ENCODE measurements at places on chromosomes 11 and 22.
A peak's percentile ranks its signal among the peaks of the same experiment; 100 is the strongest.

- DNase-seq: no peak
Observed at GRCh38 chr11:96642583-96642982, 252.8 kb downstream of the JRKL start.

- DNase-seq: no peak
Observed at GRCh38 chr11:24521601-24522000, 24.7 kb downstream of the LUZP2 start.

DNA sequence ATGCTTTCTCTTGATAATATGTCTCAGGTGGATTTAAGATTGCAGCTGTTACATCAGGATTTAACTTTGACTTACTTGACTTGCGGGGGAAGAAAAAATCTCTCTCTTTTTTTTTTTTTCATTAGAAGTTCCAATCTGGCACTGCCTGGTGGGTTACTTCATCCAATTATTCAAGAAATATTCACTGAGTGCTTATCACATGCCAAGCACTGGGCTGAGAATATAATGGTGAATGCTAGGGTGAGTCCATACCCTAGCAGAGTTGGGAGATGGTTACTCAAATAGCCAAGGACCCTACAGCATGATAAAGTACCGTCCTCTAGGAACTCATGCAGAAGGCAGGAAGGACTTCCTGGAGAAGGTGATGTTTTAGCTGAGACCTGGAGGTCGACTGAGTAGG, 57.9 kb upstream of the EIF3D start:
- DNase-seq: no peak

GRCh38 chr11:19829109-19829837, 116.6 kb downstream of the NAV2 start:
- DNase-seq: peak; percentile 32

- DNase-seq: no peak
Observed at GRCh38 chr11:117203069-117203407, 3.9 kb downstream of the TAGLN start.

DNA sequence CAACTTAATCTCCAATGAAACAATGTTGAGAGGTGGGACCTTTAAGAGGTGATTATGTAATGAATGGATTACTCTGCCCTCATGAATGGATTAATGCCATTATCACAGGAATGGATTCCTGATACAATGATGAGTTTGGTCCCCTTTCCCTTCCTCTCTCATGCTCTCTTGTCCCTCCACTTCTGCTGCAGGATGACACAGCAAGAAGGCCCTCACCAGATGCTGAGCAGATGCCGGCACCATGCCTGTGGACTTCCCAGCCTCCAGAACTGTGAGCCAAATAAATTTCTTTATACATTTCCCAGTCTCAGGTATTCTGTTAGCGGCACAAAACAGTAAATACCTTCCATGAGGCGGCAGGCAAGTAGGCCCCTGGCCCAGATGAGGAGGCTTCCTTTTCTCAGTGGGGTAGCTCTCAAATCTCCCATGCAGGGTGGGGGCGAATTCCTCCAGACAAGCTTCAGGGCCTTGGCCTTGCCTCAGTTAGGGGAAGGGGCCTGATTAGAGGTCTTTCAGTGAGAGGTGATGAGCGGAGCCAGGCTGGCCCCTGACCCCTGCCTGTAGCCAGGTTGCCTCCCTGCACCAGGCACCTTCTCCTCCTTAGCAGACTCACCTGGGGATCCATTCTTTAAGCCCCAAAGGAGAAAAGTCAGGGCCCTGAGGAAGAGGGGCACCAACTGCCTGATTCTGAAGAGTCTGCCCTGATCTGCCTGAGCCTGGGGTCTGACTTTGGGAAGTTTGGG, 86.0 kb downstream of the RRM1 start:
- DNase-seq: no peak

- DNase-seq: no peak
Observed at GRCh38 chr11:75518204-75518549, 7.6 kb downstream of the GDPD5 start.

DNA sequence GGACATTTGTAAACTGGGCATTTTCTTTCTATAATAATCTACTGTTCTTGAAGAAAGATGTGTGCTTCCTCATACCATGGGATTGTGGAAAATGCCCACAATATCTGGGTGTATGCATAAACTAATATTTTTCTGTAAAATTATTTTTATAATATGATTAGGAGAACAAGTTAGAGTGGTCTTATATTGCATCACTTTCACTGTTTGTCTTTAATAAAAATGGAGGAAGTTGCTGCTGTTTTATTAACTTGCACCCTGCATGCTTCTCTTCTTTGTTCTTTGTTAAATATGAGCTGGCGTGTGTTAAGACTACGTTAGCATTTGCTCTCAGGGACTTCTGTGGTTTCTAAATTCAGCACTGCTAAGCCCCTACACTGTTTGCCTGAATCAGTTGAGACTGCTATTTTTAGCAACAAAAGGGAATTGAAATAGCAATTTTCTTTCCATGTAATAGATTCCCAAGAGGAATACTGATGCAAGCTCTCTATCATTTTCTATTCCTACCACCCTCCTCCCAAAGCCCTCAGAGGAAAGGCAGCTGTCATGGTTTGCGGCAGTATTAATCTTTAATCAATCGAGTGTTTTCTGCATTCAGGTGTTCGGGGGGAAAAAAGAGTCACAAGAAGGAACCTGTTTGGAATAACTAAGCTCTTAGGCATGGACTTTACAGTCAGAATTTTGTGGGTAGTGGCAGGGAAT, 56.1 kb downstream of the HSD17B12 start:
- DNase-seq: no peak

DNA sequence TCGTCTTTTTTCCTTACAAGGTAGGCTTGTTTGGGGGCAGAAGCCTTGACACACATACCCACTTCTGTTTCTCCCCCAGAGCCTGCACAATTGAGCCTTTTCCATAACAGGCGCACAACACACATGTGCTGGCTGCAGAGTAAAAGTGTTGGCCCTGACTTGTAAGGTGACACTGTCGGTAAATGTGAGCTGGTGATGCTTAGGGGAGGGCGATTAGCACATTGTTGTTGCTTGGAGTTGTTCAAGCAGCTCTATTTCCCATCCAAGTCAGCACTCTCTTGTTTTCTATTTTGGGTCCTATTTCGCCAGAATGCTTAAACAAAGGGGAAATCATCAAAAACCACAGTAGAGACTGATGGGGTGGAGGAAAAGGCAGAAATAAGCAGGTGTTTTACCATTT, 51.9 kb upstream of the PTPRJ start:
- DNase-seq: no peak

GRCh38 chr22:16819249-16819648, 6.0 kb downstream of the XKR3 start:
- no peak for DNase-seq

DNA sequence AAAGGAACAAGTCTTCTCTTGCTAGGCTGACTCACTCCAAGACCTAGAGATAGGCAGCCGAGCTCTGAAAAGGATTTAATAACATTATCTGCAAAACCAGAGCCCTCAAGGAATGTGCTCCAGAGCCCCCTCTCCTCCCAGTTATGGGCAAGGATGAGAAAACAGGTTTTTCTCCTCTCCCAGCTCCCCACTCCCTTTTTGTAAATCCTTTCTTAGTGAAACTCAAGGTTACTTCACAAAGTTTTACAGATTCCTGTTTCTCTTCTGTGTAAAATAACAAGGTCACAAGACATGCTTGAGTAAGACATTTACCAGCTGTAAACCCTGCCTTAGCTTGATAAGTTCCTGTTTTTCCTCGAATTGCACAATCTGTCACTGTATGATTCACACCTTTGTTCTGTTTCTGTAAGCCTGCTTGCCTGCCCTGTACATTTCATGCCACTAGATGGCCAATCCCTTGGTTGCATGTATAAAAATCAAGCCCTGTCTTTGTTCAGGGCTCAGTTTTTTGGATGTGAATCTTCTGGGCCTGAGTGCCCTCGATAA, 489.4 kb downstream of the KCNA4 start:
- DNase-seq: peak; percentile 56

DNA sequence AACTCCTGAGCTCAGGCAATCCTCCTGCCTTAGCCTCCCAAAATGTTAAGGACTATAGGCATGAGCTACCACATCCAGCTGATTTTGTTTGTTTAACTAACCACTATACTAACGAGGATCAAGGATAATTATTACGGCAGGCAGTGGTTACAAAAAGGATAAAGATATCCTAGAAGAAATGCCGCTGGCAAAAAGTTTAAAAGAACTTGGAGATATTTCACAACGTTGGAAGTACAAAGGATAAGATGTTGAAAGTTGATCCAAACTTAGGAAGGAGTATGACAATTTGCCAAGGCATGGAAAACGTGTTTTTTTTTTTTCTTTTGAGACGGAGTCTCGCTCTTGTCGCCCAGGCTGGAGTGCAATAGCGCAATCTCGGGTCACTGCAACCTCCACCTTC, 13.4 kb downstream of the AP5B1 start:
- no peak for DNase-seq

DNA sequence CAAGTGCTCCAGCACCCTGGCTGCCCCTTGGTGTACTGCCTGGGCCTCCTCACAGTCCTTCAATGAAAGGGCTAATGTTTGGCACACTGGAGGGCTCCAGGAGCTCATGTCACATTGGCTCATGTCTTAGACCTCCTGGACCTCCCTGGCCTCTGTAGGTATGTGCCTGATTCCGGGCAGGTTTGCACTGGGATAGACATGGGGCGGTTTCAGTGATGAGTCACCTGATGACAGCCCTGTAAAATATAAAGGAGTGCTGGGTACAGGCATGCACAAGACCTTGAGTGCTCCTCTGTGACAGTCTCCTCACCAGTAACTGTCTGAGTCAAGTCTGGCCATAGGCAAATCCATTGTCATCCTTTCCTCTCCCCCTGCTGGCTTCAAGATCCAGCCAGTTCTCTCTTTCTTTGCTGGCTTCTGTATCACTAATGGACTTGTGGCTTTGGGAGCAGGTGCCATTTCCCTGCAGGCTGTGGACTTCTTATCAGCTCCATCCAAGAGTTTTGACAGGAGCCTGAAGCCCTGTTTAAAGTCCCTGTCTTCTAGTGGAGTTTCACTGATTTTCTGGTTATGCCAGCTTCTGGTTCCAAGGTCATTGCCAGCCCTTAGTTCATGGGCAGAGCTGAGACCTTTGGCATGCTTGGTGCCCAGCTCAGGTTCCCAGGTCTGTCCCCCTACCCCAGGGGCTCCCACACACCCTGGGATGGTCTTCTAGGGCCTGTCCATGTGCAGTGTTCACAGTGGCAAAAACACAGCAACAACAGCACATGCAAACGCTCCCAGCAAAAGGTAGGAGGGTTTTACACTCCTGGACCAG, 22.7 kb upstream of the P2RY2 start:
- peak; percentile 56 for DNase-seq

DNA sequence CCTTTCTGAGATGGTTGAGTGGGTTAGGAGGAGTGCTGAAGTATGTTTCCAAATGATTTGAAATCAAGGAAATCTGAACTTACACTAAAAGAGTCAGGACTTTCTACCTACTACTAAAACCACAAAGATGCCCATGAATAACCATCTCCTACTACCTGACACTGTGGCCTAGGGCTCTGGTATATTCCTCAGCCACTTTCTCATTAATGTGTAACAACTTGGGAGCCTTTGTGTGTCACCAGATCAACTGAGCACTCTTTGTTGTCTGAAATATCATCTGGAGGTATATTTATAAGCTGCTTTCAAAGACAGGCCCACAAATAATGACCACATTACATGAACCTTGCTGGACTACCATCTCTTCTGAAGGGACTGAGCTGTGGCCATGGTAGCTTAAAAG, 43.9 kb downstream of the RELT start:
- no peak for DNase-seq

DNA sequence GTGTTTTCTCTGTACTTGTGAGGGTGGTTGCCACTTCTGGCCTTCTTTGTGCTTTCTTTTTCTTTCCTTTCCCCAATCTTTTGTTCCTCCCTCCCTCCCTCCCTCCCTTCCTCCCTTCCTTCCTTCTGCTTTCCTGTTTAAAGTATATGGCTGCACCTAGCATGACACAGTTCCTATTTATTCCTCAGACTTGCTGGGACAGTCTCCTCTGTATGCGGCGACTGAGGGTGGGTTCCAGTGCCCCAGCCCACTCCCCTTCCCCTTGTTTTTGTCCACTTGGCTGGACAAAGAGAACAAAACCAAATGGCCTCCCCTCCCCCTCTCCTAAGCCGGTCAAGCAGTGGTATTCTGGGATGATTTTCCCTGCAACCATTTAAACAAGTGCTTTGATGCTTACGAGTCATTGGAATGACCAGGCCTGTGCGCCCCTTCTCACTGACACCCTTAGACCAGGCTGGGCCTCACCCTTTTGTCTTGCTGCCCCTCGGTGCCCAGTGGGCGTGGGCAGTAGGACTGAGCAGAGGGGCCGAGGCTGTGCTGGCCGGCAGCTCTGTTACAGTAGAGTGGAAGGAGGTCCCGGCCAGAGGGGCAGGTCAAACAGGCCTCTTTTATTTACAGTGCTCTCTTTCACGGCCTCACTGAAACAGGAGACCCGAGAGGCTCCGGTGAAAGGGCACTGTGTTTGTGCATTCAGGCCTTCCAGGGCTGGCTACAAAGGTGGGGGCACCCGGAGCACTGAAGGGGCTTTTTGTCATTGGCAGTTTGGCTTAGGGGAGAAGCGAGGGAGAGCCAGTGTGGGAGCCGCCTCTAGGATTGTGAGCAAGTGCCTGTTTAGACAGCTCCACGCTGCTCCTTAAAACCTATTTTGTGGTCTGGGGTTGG, 32.2 kb downstream of the ZBTB16 start:
- DNase-seq: no peak

- no peak for DNase-seq
Observed at GRCh38 chr11:128741511-128741910, 47.6 kb downstream of the FLI1 start.

DNA sequence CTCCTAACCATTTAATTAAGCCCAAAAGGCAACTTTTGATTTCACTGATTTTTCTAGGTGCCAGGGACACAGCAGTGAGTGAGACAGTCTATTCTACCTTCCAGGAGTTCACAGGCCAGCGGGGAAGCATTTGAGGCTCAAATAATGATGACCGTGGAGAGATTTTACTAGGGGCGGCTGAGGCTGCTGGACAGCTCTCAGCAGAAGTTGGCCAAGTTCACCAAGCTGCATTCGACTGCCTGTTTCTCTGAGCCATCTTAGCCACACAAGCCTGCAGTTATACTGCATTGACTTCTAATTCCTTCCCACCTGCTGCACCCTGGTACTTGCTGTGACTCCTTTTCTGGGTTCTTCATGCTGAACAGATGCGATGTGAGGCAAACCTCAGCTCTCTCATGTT, 168.9 kb upstream of the TBCEL start:
- DNase-seq: no peak
